Activated T-helper 17 cell treated with anti-CD3 and anti-CD28 coated beads, Interleukin-2, amount 50 U/mL, for 72 hours (primary cell): ENCODE measurements at places on chromosomes 1 and 21.

DNA sequence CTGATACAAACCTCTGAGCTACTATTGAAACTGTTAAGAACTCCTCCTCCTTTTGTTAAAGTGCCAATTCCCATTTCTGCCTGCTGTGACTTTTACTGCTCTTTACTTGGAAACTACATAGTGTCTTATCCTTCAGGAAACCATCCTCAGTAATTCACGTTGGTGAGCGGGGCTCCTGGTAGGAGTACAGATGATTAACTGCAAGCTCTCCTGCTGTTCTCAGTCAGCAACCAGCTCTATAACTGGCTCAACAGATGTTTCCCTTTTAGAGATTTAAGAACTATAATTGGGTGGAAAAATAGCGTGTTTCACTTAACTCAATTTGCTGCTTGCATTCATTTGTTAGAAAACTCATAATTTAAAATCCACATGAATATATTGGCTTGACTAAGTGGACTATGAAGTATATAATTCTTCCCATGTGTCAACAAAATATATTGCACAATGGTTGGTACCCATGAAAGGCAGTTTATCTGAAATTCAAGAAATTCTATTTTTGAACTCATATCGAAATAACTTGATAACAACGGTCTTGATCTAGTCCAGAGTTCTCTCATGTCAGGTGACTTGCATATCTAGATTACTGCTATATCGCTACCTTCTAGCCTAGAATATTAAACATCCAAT is 574.0 kb downstream of the KCNT2 start:
- ATAC-seq, result no peak

GRCh38 chr1:234606784-234607108 is 3.2 kb downstream of the IRF2BP2 start:
- no peak for ATAC-seq

GRCh38 chr1:240980342-240980741 is 368.4 kb upstream of the GREM2 start:
- no peak for ATAC-seq

- ATAC-seq, result no peak
Measured at GRCh38 chr1:28519946-28520725, 14.3 kb downstream of the RCC1 start.

DNA sequence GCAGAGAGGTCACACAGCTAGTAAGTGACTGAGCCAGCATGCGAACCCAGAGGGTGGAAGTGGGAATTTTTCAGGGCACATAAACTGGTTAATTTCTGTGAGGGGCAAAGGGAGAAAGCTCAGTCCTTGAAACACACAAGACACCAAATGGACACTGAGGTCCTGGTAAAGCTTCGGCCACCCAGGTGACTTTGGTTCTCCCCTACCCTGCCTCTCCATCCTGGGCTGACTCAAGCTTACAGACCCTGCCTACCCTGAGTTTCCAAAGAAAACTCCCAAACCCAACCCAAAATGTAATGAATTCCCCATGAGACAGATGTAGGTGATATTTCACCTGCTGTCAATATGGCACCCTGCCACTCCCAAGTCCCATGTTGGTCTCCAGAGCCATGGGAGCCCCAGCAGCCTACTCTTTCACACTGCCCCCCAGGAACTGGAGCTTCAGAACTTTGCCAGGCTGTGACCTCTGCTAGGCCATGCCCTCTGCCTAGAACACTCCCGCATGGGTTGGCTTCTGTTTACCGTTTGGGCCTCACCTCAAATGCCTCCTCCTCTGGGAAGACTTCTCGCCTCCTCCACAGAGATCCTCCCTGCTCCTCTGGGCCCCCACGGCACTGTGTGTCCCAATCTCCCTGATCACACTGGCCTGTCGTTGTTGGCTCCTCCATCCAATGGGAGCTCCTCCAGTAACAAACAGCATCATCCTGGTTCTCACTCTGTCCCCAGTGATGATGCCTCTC is 3.7 kb upstream of the LRP8 start:
- ATAC-seq, result no peak

GRCh38 chr1:116175611-116176010 is 64.4 kb downstream of the MAB21L3 start:
- ATAC-seq, result no peak

DNA sequence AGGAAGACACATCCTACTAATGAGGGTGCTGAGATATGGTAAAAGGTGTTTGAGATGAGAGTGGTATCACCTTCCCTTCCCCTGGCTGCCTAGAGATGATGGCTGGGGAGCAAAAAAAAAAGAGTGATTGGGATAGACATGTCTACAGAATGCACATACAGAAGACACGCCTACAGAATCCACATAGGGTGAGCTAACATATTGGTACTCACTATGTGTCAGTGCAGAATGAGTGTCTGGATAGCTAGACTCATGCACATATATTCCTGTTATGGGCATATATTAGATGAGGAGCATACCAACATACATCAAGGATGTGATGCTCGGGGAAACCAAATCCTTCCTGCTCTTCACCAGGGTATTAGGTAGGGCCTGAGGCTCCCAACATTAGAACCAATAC is 16.2 kb downstream of the CD34 start:
- ATAC-seq, result no peak

- no peak for ATAC-seq
Measured at GRCh38 chr1:199591468-199591867, 436.0 kb upstream of the NR5A2 start.

GRCh38 chr1:211326140-211326527 is 499 bp upstream of the TRAF5 start:
- no peak for ATAC-seq

- ATAC-seq, result no peak
Measured at GRCh38 chr1:45969866-45970265, 162.6 kb downstream of the PIK3R3 start.

DNA sequence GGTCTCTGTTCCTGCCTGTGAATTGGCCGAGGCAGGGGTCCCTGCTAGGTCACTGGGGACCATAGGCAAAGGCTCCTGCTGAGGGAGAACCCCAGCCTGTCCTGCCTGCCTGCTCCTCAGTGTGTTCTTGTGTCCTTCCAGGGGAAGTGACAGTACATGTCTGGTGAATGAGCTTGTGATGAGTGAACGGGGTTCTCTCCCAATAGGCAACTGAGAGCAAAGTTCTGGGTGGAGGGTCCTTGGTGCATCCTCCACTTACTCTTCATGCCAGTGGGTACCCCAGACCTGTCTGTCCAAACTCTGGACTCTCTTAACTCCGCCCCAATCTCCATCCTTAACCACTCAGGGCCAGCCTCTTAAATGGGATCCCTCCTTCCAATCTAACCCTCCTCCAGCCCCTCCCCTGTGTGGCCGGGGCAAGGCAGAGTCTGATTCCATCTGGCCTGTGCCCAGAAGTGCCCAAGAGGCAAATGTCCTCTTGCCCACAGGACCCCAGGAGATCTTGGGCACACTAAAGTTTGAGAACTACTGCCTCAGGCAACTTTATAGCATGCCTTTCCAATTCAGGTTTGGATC is 2.0 kb downstream of the XKR8 start:
- ATAC-seq, result no peak

- ATAC-seq, result peak; percentile 95
Measured at GRCh38 chr1:110040548-110040947, 6.1 kb downstream of the STRIP1 start.

- no peak for ATAC-seq
Measured at GRCh38 chr1:206058927-206059292, 5.9 kb downstream of the RHEX start.

DNA sequence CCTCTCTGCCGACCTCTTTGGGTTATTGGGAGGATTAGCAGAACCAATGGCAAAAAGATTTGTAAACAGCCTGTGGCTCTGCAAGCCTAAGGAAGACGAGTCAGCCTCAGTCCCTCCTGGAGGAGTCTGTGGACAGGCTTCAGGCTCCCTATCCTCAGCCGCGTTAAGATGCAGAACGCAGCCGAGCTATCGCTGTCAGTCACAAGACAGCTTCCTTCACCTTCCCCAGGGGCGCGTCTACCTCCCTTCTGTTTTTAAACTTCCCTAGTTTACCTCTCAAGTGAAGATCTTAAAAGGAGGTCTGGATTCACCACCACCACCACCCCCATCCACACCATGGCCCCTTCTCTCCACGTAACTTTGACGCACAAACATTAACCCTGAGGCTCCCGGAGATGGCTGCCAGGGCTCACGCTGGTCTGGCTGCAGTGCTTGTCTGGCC is 738 bp downstream of the CAMK1G start:
- no peak for ATAC-seq

GRCh38 chr1:226902601-226903000 is 32.2 kb downstream of the PSEN2 start:
- ATAC-seq, result no peak

- no peak for ATAC-seq
Measured at GRCh38 chr1:59350521-59350920, 53.6 kb downstream of the FGGY start.

DNA sequence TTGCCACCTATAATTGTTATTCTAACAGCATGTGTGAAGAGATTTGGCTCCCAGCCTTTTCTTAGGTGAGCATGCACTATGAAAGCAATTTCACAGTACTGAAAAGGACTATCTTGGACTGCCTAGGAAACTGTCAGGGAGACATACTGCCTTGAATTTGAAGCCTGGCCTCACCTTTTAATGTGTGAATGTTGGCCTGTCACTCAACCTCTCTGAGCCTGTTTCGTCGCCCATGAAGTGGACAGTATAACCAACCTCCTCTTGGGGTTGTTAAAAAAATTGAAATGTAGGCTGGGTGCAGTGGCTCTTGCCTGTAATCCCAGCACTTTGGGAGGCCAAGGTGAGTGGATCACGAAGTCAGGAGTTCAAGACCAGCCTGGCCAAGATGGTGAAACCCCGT is 20.4 kb upstream of the POU2F1 start:
- ATAC-seq, result no peak

DNA sequence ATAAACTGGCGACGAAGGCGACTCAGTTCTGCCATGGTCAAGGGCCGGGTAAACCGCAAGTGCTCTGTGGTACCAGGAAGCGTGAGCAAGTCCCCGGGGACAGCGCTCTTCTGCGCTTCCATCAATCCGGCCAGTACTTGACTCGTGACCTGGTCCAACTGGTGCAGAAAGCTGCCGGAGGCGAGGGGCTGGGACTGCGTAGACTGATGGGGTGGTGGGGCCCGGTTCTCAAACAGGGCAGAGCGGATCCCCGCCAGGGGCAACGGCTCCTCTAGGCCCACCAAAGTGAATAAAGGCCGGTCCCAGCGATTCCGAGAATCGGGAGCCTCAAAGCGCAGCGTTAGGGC is 852 bp downstream of the KTI12 start:
- ATAC-seq, result peak; percentile 31

DNA sequence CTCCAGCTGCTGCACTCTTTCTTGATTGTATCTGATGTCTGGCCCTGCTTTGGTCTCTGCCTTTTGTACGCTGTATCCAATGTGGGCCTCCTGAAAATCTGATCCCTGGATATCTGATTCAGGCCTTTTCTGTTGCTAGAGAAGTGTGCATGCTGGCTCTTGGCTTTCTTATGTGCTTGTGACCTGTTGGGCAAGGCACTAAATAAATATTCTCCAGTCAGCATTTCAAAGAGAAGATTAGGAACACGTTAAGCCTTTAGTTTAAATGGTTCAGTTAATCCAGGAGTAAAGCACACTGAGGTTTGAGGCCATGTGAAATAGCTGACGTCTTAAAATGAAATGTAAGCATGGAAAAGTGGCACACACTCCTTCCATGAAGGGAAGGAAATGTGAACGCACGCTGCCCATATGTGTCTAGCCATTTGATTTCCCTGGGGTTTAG is 9.3 kb upstream of the F3 start:
- ATAC-seq, result no peak

DNA sequence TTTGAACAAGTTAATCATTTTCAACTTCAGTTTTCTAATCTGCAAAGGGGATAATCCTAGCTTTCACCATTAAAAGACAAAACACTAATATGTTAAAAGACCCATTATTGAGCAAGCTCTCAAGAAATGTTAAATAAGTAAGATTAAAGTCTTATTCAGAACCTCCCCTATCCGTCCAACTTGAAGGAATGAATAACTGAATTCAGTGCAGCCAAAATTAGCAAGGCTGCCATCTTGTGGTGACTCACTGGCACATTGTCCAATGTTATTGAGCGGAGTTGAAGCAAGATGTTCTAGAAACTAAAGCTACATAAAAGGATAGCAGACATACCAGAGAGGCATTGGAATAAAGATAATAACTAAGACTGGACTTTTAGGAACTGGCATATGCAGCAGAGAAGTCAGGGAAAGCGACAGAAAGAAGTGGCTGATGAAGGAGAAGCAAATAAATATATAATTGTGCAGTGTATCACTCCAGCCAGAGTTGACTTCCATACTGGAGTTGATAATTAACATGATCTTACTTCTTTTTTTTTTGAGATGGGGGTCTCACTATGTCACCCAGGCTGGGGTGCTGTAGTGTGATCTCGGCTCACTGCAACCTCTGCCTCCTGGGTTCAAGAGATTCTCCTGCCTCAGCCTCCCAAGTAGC is 8.2 kb upstream of the CAP1 start:
- peak; percentile 79 for ATAC-seq

DNA sequence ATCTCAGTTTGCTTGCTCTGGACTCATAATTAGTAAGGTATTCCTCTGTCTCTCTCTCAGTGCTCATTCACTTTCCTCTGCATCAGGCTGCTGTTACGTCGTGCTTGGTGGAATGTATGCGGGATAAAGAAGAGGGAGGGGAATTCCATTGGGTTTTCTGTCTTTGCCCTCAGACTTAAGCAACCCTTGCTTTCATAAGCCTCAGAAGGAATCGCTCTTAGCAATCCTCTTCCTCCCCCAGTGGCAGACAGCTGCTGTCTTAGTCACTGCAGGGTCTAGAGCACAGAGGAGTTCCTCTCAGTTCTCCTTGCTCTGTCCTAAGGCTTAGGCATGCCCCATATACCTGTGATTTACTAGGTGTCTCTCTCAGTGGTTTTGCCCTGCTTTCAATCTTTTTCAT is 19.1 kb upstream of the NTMT2 start:
- peak; percentile 84 for ATAC-seq

- ATAC-seq, result no peak
Measured at GRCh38 chr1:90068611-90069280, 73.8 kb downstream of the ZNF326 start.

GRCh38 chr1:228081578-228082213 is 812 bp upstream of the ARF1 start:
- no peak for ATAC-seq

DNA sequence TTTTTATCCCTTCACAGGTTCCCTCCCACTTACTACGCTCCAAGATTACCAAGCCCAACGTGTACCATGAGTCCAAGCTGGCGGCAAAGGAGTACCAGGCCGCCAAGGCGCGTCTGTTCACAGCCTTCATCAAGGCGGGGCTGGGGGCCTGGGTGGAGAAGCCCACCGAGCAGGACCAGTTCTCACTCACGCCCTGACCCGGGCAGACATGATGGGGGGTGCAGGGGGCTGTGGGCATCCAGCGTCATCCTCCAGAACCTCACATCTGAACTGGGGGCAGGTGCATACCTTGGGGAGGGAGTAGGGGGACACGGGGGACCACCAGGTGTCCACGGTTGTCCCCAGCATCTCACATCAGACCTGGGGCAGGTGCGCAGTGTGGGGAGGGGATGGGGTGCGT is 65.7 kb downstream of the POFUT2 start:
- ATAC-seq, result no peak
